ENCODE measurements at places on chromosomes 13 and 19.

- no peak for DNase-seq
Measured at GRCh38 chr19:10143681-10144080, 24.0 kb upstream of the EIF3G start.

DNA sequence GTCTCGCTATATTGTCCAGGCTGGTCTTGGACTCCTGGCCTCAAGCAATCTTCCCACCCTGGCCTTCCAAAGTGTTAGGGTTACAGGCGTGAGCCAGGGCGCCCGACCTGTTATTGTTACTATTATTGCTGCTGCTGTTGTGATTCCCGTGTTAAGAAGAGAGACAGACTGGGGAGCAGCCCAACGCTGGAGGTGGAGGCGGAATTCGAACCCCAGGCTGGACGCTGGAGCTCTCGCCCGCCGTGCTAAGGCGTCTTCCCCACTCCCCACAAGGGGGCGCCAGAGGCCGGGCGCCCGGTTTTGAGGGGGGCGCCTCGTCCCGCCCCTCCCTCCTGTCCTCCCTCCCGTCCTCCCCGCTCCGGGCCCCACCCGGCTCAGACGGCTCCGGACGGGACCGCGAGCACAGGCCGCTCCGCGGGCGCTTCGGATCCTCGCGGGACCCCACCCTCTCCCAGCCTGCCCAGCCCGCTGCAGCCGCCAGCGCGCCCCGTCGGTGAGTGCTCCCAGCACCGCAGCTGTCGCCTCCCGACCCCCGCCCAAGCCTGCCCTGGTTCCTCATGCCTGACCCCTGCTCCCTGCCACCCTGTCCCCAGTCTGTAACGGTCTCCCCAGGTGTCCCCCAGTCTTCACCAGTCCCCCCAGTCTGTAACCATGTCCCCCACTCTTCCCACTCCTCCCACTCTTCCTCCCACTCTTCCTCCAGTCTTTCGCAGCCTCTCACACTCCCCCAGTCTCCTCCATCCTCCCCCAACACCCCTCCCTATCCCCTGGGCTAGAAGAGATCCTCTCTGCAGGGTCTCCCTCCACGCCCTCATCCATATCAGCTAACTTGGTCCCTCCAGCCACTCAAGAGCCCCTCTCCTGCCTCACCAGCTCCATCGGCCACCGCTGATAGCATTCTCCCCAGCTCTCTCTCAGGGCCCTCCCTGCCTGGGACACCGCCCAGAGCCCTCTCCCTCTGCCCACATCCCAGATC, at the start of gene EHD2:
EHD2 (plus strand) TSS at position 377 of the 976 bp plus-strand sequence. CDS start 3,191 bp downstream, outside the sequence.
- peak; percentile 31 for DNase-seq

GRCh38 chr19:48872884-48873475, 759 bp downstream of the PPP1R15A start:
- peak; percentile 63 for DNase-seq

DNA sequence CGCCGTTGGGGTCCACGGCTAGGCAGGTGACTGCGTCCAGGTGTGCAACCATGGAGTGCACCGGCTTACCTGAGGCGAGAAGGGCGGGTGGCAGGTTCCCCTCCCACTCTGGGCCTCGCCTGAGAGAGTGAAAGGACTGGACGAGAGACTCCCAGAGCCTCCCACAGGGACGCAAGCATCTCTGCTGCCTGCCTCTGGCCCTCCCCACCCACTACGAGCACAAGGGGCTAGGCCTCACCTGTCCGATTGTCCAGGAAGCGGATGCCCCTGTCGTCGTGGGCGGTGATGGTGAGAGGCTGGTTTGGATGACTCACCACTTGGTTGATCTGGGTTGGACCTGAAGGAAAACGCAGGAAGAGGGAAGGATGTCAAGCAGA, 5.1 kb upstream of the PRKD2 start:
- DNase-seq = no peak

DNA sequence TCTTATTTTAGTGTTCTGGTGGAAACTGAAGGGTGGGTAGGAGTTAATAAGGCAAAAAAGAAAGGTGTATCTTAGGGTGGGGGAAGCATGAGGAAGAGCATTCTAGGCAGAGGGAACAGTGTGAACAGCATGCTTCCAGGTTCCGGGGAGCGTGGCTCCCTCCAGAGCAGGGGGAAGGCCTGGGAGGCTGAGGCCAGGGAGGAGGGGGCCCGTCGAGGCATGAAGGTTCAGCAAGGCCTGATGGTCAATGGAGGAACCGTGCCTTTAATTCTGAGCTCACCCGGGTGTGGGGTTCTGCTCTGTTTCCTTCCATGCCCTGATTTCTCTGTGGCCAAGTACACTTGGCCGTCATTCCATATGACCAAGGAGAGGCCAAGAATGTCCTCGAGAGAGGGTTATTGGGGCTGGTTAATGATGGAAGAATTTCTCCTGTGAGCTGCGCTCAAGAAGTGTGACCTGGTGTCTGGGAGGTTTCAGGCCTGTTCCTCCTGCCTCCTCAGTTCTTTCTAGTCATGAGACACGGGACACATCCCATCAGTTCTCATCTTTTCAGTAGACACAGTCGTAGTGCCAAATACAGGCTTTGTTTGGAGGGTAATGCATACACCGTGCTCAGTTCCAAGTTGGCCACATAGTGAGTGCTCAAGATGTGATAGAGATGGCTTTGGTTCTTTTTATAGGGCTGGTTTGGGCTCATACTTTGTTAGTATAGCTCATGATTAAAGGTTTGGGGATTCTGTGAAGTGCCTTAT, 73.6 kb downstream of the SIPA1L3 start:
- no peak for DNase-seq

DNA sequence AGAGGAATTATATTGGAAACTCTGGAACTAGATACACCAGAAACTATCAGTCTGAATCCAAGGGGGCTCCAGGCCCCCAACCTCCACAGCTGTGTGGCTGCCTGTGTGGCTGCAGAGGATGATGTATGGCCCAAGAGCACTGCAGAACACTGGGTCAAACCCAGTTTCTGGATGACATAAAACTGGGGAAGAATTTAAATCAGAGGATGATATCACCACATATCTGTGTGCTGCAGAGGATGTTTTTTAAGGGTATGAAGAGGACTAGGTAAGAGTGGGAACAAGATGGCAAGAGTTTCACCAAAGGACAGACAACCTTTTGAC, 226.4 kb downstream of the SUCLA2 start:
- DNase-seq = no peak

DNA sequence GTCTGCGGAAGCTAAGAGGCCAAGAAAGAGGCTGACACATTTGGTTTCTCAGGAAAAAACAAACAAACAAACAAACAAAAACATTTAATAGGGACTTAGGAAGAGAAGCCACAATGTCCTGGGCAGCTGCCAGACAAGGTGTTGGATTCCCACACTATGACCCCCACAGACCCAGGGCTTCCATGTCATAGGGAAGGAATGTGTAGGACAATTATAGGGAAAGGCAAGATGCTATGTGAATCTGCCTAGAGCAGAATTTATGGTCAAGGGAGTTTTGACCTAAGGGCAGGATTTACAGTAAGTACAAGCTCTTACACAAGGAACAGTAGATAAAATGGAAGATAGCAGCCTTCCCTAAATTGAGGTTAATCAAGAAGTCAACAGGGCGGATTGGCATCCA, 9.1 kb upstream of the CDADC1 start:
- DNase-seq = no peak

- no peak for DNase-seq
Measured at GRCh38 chr19:10884274-10884673, 12.9 kb downstream of the CARM1 start.

DNA sequence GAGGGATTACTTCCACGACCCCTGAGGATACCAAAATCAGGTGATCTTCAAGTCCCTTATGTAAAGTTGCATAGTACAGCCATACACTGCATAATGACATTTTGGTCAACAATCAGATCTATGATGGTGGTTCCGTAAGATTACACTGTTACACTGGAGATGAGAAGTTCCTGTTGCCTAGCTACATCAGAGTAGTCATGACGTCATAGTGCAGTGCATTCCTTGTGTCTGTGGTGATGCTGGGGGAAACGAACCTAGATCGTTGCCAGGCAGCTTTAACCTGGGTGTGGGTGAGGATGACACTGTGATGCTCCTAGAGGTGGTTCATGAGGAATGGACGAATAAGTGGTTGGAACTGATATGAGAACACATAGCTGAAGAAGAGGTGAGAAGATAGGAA, 9.1 kb downstream of the ZNF610 start:
- DNase-seq = no peak

- DNase-seq = no peak
Measured at GRCh38 chr13:22738357-22738756, 442.4 kb upstream of the SGCG start.

DNA sequence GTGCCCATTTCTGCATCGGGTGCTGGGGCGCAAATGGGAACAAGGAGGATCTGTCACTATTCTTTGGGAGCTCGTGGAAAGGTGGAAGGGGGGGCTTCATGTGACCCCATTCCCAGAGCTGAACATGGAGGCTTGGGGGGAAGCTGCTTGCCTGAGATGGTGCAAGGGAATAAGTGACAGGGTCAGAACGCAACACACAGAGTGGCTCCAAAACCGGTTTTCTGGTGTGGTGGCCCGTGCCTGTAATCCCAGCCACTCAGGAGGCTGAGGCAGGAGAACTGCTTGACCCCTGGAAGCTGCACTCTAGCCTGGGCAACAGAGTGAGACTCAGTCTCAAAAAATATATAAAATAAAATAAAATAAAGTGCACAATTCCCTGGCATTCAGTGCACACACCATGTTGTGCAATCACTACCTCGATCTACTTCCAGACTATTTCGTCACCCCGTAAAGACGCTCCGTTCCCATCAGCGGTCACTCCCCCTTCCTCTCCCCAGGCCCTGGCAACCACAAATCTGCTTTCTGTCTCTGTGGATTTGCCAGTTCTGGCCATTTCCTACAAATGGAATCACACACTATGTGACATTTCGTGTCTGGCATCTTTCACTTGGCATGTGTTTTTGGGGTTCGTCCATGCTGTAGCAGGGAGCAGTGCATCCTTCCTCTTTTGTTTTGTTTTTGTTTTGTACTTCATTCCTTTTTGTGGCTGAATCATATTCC, 18.2 kb upstream of the COMP start:
- no peak for DNase-seq

GRCh38 chr19:48644839-48645619, 958 bp downstream of the CA11 start:
- peak; percentile 60 for DNase-seq

DNA sequence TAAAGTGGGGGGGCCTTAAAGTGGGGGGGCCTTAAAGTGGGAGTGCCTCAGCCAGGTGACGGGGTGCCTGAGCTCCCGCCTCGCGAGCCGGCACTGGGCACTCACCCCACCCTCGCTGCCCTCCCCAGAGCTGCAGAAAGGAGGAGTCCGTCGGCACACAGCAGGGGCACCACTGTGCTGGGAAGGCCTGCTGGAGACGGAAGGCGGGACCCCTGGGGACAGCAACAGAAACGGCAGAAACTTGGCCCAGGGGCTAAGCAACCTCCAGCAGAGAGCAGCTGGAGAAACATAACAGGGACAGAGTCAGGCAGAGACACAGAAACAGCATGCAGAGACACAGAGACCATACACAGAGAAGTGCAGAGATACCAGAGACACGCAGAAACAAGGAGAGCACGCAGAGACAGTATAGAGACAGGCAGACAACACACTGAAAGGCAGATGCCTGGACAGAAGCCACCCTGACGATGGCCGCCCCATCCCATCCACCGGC, 7.9 kb downstream of the CFD start:
- DNase-seq = no peak

DNA sequence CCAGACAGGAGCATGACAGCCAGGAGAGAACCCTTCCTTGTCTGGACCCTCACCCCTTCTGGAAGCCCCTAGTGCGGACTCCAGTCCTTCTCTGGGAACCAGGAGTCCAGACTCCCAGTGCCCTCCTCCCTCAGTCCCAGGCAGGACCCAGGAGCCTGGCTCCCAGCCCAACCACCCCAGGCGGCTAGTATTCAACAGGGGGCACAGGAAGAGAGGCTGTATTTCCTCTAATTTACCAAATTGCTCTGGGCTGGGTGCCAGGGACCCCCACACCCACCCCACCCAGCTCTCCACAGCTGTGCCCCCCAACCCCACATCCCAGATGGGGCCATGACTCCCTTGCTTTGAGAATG, 3.3 kb downstream of the GRIN2D start:
- DNase-seq = no peak

GRCh38 chr19:48689449-48689848, 6.3 kb upstream of the FUT2 start:
- DNase-seq = no peak

DNA sequence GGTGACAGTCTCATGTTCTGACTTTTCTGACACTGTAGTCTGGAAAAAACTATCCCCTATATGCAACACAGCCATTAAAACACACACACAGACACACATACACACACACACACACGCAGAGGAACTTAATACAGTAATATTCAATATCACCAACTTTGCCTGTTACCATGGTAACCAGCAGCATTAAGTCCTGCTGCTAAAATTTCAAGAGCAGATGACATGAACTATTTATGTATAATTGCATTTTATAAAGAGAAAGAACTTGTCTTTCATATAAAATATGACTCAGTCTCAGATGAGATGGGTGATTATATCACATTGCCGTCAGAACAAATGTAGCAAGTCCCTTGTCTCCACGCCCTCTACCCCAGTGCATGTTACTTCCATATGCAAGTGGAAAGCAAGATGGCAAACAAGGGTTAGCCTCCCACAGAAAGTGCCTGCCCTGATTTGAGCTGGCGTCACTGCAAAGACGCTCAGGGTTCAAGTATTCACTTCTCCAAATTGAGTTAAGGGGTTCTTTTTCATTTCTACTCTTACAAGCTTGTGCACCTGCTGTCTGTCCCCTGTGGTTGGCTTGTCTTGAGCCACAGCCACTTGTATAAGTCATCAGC, 576.8 kb downstream of the UQCRFS1 start:
- DNase-seq = no peak

- DNase-seq = no peak
Measured at GRCh38 chr19:18414504-18415177, 4.6 kb upstream of the SSBP4 start.

DNA sequence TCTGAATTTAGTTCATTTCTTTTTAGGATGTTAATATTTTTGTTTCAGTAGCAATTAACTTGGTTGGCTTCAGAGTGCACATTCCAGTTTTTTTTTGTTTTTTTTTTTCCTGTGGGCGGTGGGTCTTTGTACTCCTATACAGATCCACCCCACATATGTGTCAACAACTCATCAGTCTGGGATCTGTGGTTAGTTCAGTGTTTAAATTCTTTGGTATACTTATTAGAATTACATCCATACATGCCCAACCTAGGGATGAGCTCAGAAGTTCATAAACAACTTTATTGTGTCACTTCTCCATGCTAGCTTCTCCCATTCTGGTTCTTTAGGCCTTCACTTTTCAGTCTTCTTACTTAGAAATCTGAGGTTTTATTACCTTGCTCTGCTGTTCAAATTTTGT, 50.9 kb downstream of the PCCA start:
- DNase-seq = no peak

DNA sequence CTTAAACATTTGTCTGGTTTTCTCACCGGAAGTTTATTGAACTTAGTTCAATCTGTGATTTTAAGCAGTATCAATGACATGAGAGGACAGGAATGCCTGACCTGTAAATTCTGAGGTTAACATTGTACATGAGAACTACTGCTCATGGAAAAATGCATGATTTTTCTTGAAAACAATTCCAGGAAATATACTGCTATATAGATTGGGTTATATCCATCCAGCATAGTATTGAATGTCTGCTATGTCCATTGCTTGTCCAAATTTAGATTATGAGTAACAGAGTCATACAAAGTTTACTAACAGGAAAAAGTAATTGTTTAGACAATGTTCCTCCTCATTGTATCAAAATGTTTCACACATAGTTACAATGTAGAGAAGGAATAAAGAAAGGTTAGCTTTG, 606.8 kb downstream of the DACH1 start:
- no peak for DNase-seq

GRCh38 chr13:71967990-71968389, 101.0 kb upstream of the DACH1 start:
- no peak for DNase-seq

All from activated T-helper 9 cell treated with anti-CD3 and anti-CD28 coated beads, Interleukin-2, amount 50 U/mL, for 16 hours (primary cell).